ENCODE measurements at places on chromosomes 6 and 20.

DNA sequence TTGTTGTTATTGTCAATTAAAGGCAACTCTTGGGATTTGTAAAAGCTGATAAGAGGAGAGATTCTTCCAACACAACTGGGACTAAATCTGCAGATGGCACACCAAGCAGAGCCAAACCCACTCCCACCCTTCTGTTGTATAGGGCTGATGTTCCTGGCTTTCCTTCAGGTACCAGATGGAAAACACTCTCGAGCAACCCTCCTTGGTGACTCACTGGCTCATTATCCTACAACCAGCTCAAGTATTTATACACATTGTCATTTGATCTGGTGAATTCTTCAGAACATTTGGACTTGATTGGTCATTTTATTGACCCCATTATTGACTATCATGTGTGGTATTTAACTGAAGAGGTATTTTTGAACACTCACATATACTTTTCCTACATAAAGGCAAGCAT, 190.3 kb upstream of the PCSK2 start:
- DNase-seq: no peak

GRCh38 chr6:167293590-167294091, 2.5 kb downstream of the UNC93A start:
- no peak for DNase-seq

GRCh38 chr6:36318690-36319435, 17.8 kb downstream of the BNIP5 start:
- DNase-seq: no peak

DNA sequence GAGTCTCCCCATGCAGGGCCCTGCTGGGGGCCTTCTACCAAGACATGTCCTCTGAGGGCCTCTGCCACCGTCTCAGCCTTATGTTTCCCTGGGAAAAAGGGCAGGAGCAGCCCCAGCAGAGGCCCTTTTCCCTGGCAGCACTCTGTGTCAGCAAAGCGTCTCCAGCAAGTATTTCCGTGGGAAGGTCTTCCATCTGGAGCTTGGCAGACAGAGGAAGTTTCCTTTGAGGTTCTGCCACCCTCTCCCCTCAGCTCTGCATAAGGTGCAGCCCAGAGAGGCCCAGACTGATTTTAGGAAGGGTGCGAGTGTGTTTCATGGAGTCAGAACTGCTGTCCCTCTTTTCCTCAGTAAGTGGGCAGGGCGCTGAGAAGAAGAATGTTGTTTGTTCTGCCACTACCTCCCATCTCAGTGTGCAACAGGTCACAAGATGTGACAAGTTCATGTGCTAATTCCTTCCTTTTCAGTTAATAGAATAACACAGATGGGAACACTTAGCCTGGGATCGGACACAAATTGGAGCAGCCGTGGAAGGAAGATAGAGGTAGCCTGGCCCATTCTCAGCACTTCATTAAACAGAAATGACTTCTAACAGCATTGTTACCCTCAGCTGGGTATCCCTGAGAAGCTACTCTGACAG, 784.4 kb downstream of the MAFB start:
- no peak for DNase-seq

GRCh38 chr6:71665931-71666330, 220.4 kb upstream of the RIMS1 start:
- no peak for DNase-seq

GRCh38 chr6:111950661-111951496, 77.6 kb upstream of the FYN start:
- DNase-seq: no peak

DNA sequence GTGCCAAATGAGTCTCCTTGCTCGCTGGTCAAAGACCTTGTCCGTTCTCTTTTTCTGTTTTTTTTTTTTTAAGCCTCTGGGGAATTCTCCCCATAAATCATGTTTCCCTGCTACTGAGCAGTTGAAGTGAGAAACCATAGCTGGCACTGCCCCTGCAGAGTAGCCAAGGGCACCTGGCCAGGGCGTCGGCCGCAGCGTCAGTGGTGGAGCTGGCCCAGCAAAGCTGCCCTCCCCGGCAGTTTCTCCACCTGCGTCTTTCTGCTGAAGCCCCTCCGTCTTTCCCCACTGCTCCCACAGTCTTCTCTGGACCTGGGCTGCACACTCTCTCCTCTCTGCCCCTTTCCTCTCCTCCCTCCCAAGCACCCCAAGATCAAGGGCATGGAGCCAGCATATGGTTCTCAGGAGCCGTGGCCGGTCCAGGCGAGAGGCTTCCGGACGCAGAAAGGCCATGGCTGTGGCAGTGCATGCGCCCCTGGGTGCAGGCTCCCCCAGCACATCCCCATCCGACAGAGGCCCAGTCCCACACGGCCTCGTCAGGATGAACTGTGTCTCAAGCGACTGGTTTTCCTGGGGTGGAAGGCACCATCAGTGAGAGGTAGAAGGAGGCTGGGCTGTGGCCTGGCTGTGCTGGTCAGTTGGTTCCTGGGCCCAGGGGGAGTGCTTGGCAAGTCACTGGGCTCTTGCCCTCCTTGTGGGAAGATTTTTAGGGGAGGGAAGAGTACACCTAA, 218.1 kb downstream of the ERMARD start:
- no peak for DNase-seq

GRCh38 chr6:108438918-108439317, 121.8 kb upstream of the FOXO3 start:
- DNase-seq: no peak

GRCh38 chr6:76073281-76073680, 819 bp upstream of the IMPG1 start:
- no peak for DNase-seq

GRCh38 chr6:21886542-21887151, 293.1 kb downstream of the SOX4 start:
- no peak for DNase-seq

DNA sequence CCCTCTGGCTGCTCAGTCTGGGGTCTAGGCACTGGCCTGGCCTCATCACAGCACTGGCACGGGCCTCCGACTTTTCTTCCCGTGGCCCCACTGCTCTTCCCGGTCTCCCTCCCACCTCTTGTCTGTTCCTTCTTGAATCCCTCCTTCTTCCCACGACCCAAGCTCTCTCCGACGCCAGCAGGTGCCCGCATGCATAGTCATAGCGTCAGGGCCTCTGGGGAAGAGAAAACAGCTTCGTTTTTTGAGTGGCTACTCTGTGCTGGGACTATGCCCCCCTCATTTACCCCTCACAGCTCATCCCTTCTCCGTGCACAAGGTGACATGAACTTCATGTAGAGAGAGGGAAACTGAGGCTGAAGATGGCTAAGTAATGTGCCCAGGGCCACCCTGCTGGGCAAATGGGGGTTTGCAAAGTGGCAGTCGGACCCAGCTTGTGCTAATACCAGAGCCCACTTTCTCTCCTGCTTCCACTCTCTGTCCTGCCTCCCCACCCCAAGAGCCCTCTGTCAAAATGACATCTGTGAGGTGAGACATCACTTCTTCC, 59.2 kb downstream of the SYNJ2 start:
- DNase-seq: no peak

- DNase-seq: no peak
Measured at GRCh38 chr6:48624631-48625030, 513.6 kb upstream of the PTCHD4 start.

- DNase-seq: no peak
Measured at GRCh38 chr6:81031416-81031815, 721.1 kb downstream of the TENT5A start.

GRCh38 chr6:10658910-10659698, 35.3 kb downstream of the C6orf52 start:
- no peak for DNase-seq

- DNase-seq: peak; percentile 89
Measured at GRCh38 chr20:53678990-53679596, 85.5 kb upstream of the ZNF217 start.

- no peak for DNase-seq
Measured at GRCh38 chr20:39106791-39107190, 144.6 kb downstream of the DHX35 start.

- no peak for DNase-seq
Measured at GRCh38 chr6:85004361-85004995, 240.1 kb upstream of the TBX18 start.

GRCh38 chr20:1122388-1123315, 4.2 kb downstream of the PSMF1 start:
- DNase-seq: no peak

DNA sequence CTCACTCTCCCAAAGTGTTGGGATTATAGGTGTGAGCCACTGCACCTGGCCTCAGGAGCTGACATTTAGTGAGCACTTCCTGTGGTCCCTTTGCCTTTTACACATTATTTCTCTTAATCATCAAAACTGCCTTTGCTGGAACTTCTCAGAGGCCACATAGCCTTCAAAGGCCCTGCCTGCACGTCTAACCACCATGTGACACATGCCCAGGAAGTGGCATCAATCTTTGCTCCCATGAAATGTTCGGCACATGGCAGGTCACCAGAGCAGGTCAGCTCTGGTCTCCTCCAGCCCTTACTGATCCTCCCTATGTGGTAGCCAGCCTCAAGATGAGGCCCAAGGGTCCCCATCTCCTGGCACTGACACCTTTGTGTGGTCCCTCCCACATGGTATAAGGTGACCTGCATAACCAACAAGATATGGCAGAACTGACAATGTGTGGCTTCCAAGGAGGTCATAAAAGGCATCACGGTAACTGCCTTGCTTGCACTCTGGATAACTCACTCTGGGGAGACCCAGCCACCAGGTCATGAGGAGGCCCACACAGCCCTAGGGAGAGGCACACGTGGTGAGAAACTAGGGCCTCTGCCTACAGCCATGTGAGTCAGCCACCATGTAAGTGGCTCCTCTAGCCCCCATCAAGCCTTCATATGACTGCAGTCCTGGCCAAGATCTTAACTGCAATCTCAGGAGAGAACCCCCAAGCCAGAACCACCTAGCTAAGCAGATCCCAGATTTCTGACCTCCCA, 28.8 kb upstream of the HMGA1 start:
- no peak for DNase-seq
